ENCODE measurements at places on chromosomes 7 and 10. TPM values are rescaled to one million over a fixed set of nuclear protein-coding genes. Genes with fewer than 3 reads are reported as not detected.

DNA sequence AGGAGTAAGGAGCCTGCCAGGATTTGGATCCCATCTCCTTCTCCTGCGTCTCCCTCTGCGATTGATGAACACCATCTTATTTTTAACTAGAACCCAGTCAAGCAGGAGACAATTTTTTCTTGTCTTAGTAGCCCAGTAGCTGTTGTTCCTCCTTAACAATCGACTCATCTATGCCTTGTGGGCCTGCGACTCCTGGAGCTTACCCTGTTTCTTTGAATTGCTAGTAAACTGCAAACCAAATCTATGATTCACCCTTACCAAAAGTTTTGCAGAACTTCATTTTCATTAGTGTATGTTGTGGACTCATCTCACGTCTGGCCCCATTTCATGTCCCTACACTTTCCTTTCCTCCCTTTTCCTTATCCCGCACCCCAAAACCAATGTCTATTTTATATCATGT, 37.7 kb downstream of the TRIL start:
- DNase-seq: no peak

- DNase-seq: no peak
Measured at GRCh38 chr7:86889501-86889900, 170.0 kb downstream of the ELAPOR2 start.

DNA sequence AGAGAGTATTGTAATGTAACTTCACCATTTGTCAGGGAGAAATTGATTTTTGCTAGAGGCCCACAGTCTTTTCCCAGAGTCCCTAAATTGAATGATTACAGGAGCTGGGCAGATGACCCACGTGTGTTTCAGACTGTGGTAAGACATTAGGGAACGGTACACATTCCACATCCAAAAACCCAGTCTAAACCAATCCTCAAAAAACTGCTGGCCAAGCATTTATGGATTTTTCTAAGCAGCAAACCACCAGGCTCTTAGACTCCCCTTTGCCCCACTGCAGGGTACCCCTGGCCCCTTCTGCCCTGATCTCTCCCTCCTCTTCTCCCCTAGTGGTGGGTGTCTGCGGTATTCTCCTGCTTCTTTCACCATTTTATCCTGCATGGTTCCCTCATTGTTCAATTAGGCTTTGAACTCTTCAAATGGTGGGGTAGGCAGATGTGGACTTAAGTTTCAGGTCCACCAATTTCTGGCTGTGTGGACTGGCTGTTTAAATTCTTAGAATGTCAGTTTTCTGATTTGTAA, 135.5 kb upstream of the SORCS3 start:
- no peak for DNase-seq

DNA sequence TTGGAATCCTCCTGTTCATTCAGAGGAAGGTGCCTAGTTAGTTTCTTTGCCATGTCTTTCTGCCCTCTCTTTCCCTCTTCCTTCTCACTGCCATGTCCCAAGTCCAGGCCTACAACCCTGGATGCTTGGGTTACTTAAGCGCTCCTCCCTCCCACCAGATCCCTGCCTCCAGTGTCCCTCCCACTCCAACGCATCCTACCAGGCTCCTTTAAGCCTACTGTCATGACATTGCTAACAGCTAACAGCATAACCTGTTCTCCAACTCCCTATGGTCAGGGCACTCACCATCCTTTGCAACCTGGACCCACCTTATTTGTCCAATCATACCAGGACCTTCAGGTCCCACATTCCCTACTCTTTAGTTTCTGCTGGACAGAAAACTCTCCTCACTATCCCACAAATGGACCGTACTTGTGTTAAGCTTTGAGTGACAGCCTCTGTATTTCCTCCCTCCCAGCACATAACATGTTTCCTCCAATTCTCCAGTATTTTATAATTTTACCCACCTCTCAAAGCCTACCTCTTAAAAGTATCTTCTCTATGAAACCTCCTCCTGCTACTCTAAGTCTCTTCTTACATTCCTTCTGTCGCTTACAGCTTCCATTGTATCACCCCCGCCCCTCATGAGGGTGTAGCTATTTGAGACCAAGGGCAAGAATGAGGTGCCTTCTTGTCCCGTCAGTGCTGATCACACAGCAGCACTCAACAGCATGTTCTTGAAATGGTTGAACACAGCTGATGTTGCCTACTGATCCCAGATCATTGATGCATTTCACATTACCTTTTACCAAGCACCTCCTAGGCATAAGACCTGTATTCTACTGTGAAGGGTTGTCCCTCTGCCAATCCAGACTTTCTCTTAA, 1.7 kb downstream of the BLNK start:
- DNase-seq: no peak

DNA sequence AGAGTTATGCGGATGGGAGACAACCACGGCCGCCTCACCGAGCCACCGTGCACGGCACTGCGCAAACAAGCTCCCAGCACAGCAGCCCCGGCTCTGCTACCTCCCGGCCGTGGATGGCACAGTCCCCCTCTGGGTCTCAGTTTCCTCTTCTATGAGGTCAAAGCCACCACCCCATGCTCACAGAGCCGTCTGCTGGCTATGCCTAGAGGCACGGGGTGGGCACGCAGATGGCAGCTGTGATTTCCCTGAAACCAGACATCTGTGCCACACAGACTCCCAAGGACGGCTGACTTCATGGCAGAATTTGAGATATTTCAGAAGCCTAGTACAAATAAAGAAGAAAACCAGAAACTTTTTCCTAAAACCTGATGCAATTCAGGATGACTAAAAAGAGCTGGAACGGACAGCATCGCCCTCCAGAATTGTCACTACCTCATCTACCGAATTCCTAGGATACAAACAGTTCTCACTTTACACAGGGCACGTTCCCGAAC, 73.2 kb downstream of the AMZ1 start:
- no peak for DNase-seq

GRCh38 chr7:135728136-135728669, at the start of gene SLC13A4:
TSS of gene SLC13A4 (minus strand) at chr7:135728186. CDS start at chr7:135727496, 690 bp downstream.
- DNase-seq: no peak

DNA sequence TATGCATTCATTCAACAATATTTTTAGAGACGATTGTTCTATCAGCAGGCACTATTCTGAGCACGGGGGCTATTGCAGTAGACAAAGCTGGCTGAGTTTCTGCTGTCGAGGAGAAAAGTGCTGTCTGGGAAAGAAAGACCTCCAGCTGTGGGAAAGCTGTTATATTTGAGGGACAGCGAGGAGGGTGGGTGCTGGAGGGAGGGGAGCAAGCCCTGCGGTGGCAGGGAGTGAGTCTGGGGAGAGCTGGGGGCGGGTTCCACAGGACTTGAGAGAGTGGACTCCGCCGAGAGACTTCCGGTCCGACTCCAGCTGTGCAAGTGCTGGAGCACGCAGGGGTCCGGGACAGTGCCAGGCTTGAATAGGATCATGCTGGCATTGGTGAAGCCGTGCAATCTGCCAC, 602.1 kb upstream of the FOXK1 start:
- DNase-seq: no peak

- no peak for DNase-seq
Measured at GRCh38 chr7:74058486-74058885, 25.1 kb upstream of the LIMK1 start.

DNA sequence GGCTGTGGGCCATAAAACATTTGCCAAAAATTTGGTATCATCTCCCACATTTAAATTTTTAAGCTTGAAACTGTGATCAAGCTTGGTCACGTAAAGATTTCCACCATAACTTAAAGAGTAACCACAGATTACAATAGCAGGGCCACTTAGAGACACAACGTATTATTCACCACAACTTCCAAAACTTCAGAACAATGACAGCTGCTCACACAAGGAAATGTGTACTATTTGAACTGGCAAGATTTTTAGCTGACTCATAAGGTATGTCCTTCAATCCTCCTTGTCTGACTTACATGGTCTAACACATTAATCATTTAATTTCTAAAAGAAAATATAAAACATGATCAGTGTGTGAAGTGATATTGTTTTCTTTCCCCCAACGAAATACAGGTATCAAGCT, 234.5 kb downstream of the PARD3 start:
- peak; percentile 82 for DNase-seq

DNA sequence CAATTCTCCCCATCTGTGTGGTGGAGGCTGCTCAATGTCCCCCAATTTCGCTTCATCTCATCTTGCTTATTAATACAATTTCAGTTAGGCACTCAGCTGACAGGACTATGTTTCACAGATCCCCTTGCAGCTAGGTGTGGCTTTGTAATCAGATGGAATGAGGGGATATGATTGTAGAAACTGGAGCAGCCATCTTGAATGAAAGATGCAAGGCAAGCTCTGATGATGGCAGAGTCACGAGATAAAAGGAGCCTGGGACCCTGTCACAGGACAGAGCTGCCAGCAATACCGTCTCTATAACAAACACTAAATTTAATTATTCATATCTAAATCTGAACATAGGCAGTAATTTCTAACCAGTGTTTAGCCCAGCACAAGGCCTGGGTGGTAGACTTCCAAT, 991 bp upstream of the DLD start:
- no peak for DNase-seq

- no peak for DNase-seq
Measured at GRCh38 chr7:81692146-81692905, 77.5 kb downstream of the HGF start.

DNA sequence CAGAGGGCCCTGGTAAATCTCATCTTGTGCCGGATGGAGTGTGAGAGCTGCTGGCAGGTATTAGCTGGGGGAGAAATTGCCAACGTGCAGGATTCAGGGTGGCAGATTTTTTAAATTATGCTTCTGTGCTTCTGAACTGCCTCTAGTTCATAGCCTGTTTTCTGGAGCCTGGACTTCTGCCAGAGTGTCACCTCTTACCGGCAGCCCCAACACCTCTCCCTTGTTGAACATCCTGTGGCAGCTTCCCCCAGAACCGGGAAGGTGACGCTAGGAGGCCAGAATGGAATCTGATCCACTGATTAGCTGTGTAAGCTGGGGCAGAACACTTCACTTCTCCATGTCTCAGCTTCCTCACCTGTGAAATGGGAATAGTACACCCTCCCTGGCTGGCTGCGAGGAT, 5.1 kb downstream of the VWA2 start:
- no peak for DNase-seq

DNA sequence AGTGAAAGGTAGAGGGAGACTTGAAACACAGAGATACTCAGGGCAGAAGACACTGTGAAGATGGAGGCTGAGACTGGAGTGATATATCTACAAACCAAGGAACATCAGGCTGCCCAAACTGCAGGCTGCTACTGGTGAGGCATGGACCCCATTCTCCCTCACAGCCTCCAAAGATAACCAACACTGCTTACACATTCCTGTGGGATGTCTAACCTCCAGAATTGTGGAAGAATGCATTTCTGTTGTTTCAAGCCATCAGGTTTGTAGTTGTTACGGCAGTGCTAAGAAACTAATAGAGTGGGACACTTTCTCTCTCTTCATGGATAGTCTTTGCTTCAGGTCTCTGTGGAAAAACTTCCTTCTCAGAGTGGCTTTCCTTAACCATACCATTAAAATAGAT, 182.6 kb upstream of the TMEM106B start:
- no peak for DNase-seq

DNA sequence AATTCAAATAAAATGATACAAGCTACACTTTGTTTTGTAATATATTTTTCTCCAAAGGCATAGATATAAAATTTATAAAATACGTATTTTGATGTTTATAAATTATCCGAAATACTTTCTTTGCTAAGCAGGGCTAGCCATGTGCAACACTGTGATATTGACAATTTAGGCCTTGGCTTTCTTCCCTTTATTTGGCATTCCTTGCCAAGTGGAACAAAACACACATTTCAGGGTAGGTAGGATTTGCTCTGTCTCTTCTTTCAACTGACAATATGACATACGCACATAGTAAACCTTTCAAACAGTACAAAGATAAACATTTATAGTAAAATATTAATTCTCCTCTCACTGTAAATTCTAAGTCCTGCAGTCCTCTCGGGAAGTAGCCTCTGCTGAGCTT, 103.3 kb upstream of the POT1 start:
- DNase-seq: no peak

DNA sequence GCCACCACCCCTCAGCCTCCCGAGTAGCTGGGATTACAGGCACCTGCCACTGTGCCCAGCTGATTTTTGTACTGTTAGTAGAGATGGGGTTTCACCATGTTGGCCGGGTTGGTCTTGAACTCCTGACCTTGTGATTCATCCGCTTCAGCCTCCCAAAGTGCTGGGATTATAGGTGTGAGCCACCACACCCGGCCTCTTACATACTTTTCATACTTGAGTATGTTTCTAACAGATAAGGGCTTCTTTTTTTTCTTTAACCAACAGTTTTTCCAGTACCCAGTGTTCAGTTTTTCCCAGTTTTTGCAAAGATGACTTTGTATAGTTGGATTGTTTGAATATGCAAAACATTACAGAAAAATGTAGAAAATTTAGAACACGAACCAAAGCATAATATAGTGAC, 7.7 kb downstream of the EIF4H start:
- DNase-seq: no peak

DNA sequence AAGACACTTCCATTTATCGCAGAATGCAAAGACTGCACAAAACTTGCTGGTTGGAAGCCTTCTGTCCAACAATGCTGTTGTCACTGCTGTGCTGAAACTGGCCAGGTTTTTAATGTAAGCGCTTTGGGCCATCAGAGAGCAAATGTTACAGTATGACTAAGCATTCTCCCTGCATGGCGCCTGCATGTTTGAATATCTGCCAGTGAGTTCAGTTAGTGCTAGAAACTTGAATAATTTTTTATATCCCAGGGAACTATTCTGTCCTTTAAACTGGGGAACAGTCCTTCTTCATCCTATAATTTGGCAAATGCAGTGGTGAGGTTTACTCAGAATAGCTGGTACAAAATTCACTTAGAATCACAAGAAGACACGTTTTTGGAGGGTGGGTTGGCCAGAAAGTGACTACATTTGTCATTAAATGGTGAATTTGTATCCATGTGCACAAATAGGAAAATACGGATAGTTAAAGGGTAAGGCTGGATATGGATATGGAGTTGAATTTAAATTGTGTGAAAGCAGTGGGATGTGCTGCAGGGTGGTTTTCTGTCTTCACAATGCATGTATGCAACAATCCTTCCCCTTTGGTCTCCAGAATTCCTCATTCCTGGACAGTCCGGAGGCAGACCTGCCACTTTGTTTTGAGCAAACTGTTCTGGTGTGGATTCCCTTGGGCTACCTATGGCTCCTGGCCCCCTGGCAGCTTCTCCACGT, 1.7 kb downstream of the ABCC2 start:
- peak; percentile 83 for DNase-seq

- no peak for DNase-seq
Measured at GRCh38 chr10:121921238-121921931, 6.4 kb downstream of the ATE1 start.

CYP3A7 gene
- total RNA-seq: not detected

SMC3 gene
- 43.2 TPM for total RNA-seq

OR2A7 gene
- total RNA-seq: 10.0 TPM

PNLIPRP1 gene
- not detected for total RNA-seq

NPC1L1 gene
- total RNA-seq: not detected

PRF1 gene
- not detected for total RNA-seq

TUBAL3 gene
- 0.22 TPM for total RNA-seq
